ENCODE measurements at places on chromosomes 1 and 21. TPM values are rescaled to one million over a fixed set of nuclear protein-coding genes. Genes with fewer than 3 reads are reported as not detected.
A peak's percentile ranks its signal among the peaks of the same experiment; 100 is the strongest.

- H3K27me3 ChIP-seq = no peaks in the 10 kb centered on the region
- H3K4me1 ChIP-seq = no peaks in the 10 kb centered on the region
- no peaks in the 10 kb centered on the region for H3K36me3 ChIP-seq
- no peak for DNase-seq
Observed at GRCh38 chr1:69510026-69510425, 57.7 kb upstream of the LRRC7 start.

GRCh38 chr1:79657951-79658658 is 651.6 kb upstream of the ADGRL4 start:
- H3K36me3 ChIP-seq = no peaks in the 10 kb centered on the region
- no peak for DNase-seq
- H3K4me3 ChIP-seq = no peak overlapping the region

DNA sequence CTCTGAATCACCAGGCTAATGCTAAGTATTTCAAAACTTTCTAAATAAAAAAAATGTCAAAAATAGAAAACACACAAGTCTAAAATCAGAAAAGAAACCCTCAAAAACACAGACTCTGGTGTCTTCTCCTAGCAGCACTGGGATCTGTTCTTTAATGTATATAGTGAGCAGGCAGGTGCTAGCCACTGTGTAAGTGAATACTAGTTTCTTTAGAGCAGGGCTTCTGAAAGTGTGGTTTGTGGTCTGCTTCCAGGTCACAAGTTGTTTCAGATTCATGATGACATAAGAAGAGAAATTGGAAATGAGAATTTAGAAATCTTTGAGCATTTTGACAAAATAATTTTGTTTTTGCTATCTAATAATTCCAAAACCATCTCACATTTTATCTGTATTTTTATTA is 763.1 kb downstream of the USP25 start:
- H3K4me1 ChIP-seq = peaks cover 69% of the 10 kb centered on the region
- H3K36me3 ChIP-seq = no peaks in the 10 kb centered on the region
- no peaks in the 10 kb centered on the region for H3K27me3 ChIP-seq
- H3K4me3 ChIP-seq = no peak overlapping the region

DNA sequence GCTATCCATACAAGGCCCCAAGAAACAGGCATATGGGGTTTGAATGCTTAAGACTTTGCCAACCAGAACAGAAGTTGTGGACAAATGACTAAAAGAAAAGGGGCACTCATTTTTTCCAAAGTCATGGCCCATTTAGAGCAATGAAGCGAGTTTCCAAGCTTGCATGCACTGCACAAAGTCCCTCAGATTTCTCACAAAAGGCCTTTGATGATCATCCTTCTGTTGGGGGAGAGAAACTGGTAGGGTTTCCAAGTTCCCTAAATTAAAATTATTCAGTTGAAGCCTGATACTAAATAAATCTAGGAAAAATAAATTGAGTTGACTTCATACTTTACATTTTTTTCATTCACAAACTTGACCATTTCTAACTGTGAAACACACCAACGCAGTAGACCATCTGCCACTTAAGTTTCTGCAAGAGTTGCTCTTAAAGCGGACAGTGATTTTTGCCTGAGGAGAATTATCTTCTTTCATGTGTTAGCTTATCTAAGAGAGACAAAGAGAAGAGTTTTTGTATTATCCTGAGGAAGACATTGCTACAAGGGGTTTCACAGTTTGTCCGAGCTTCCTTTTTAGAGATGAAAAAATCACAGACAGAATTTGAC is 139.2 kb downstream of the SEC16B start:
- H3K27me3 ChIP-seq = peaks cover 24% of the 10 kb centered on the region
- H3K27ac ChIP-seq = no peak overlapping the region
- no peak for DNase-seq
- no peak overlapping the region for H3K4me3 ChIP-seq
- no peaks in the 10 kb centered on the region for H3K36me3 ChIP-seq

AUNIP gene
- total RNA-seq = not detected

DNA sequence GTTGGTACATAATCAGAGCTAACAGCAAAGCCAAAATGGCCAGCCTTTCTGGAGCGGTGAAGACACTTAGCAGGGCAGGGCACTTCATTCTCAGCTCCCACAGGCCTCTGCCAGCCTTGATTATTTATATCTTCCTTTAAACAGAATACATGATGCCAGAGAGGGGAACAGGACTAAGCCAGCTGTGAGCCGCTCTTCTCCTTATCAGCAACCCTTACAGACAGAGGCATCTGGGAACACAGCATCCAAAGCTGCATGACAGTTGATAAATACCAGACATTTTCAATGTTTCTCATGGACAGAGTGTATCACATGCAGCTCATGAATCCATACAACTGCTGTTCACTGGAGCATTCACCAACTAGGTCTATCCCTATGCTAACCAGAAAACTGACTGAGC is 29.1 kb downstream of the DNAJC11 start:
- H3K27ac ChIP-seq = peak overlapping the region; percentile 80
- peaks cover 48% of the 10 kb centered on the region for H3K4me1 ChIP-seq
- no peaks in the 10 kb centered on the region for H3K27me3 ChIP-seq
- no peak overlapping the region for H3K4me3 ChIP-seq

- H3K27ac ChIP-seq = peak overlapping the region; percentile 87
- no peaks in the 10 kb centered on the region for H3K27me3 ChIP-seq
- no peaks in the 10 kb centered on the region for H3K36me3 ChIP-seq
- peak overlapping the region; percentile 78 for H3K4me3 ChIP-seq
Observed at GRCh38 chr1:156194300-156194652, 372 bp downstream of the SLC25A44 start.

GBP6 gene
- total RNA-seq = 0.08 TPM

DNA sequence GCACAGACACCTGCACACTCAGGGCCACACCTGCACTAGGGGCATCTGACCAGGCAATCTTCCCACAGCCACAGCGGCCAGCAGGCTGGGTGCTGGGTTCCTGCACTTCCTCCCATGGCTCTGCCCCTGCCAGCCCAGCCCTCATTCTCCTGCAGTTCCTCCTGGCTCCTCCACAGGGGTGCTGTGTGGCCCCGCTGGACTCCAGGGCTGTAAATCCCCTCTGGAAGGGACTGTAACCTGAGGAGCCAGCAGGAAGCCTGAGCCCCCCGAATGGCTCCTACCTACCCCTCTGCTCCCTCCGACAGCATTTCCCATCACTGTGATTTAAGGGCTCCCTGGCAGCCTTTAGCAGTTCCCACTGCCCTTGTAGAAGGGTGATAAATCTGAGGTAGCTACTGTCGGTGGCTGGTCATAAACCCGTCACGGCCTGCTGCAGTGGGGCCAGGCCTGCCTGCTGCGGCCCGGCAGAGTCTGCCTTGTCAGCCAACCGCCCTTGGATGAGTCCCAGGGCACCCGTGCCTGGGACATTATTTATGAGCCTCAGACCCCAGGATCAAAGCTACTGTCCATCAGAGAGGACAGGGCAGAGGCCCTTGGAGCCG is 8.8 kb downstream of the UBL4B start:
- no peak overlapping the region for H3K27ac ChIP-seq
- H3K36me3 ChIP-seq = no peaks in the 10 kb centered on the region
- no peak for DNase-seq
- no peak overlapping the region for H3K4me3 ChIP-seq

DNA sequence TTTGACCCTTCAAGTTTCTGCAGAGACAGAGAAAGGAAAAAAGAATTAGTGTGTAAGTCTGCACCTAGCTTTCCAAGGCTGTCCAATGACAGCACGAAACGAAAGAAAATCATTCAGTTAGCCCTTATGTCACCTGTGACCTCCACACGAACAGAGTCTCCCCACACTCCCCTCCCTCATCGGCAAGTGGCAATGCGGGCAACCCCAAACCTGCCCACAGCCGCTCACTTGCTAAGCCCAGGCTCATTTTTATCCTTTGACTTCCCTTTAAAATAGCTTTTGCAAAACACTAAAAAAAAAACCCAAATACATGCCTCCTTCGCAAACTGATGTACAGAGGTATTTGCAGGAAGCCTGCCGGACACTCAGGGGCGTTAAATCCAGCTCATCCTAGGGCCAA is 10.3 kb downstream of the RCC2 start:
- H3K4me1 ChIP-seq = peaks cover 8% of the 10 kb centered on the region
- H3K27me3 ChIP-seq = no peaks in the 10 kb centered on the region
- no peak overlapping the region for H3K27ac ChIP-seq
- no peak overlapping the region for H3K4me3 ChIP-seq
- peaks cover 45% of the 10 kb centered on the region for H3K36me3 ChIP-seq

DNA sequence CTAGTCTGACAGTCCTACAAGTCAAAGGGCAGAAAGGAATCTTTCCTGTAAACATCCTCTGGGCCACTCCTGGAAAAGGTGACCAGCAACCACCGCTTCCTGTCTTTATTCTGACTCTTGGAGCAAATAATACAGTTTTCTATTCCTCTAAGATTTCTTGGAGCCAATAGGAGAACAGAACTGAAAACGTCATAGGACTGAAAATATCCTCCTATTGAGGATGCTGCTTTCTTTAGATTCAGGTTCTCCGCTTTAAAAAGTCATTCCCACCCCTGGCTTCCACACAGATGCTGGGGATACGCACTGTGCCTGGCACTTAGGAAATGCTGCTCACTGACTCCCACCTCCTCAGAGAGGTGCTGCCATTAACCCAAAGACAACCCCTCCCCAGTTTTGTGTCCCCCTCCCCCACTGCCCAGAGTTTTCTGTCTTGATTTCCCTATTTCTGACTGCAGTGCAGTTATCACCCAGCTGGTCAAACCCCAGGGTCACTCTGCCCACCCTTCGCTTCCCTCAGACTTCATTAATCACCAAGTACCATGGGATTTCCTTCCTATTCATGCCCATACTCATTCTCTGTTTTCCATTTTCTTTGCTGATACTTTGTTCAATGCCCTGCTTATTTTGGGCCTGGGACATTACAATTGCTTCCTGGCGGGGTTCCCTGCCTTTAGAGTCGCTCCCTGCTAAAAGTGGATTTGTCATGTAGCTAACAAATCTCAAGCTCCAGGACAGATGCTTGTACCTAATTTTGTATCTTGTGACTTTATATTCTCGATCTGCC is 82.1 kb upstream of the ARHGAP29 start:
- no peak for DNase-seq
- no peaks in the 10 kb centered on the region for H3K36me3 ChIP-seq
- H3K27me3 ChIP-seq = no peaks in the 10 kb centered on the region
- H3K4me1 ChIP-seq = peaks cover 37% of the 10 kb centered on the region
- H3K4me3 ChIP-seq = no peak overlapping the region

DNA sequence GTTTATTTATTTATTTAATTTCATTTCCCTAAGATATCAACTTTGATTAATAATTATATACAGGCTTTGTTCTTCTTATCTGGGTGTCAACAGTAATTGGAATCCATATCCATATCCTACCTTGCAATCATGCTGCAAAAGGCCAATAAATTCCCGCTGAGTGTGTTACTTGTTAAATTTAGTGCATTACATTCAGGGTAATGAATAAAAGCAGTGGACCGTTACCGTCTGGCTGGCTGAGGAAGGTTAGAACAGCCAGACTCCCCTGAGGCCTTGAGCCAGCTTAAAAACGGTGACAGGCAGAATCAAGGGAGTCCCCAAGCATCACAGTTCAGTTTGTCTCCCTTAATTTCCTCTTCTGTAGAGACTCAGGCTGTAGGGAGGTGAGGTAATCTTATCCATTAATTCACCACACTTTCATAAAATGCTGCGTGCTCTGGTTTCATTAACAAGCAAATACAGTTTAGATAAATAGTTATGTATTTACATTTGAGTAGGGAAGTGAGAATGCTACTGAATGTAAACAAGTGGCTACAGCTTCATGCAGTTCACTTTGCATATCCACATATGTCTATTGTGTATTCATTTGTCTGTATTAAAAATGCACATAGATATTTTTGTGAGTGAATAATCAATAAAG is 888.2 kb upstream of the CXADR start:
- no peak overlapping the region for H3K27ac ChIP-seq
- H3K4me3 ChIP-seq = no peak overlapping the region
- H3K4me1 ChIP-seq = peaks cover 9% of the 10 kb centered on the region

GRCh38 chr1:175220853-175221556 is 28.4 kb upstream of the KIAA0040 start:
- no peaks in the 10 kb centered on the region for H3K36me3 ChIP-seq
- no peak for DNase-seq
- no peak overlapping the region for H3K4me3 ChIP-seq
- H3K27me3 ChIP-seq = no peaks in the 10 kb centered on the region

- DNase-seq = no peak
- H3K36me3 ChIP-seq = no peaks in the 10 kb centered on the region
- H3K27ac ChIP-seq = no peak overlapping the region
- no peak overlapping the region for H3K4me3 ChIP-seq
- no peaks in the 10 kb centered on the region for H3K4me1 ChIP-seq
Observed at GRCh38 chr1:186575348-186575747, 104.9 kb downstream of the PTGS2 start.

DNA sequence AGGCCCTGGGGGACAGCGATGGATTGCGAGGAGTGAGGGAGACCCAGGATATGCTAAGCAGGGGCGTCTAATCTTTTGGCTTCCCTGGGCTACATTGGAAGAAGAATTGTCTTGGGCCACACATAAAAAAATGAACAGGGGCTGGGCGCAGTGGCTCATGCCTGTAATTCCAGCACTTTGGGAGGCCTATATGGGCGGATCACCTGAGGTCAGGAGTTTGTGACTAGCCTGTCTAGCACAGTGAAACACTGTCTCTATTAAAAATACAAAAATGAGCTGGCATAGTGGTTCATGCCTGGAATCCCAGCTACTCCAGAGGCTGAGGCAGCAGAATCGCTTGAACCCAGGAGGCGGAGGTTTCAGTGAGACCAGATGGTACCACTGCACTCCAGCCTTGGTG is 10.8 kb upstream of the PRAMEF12 start:
- H3K4me1 ChIP-seq = no peaks in the 10 kb centered on the region
- H3K36me3 ChIP-seq = no peaks in the 10 kb centered on the region
- H3K27ac ChIP-seq = no peak overlapping the region
- peaks cover 51% of the 10 kb centered on the region for H3K27me3 ChIP-seq

CBS gene
- total RNA-seq = 10.3 TPM

DNA sequence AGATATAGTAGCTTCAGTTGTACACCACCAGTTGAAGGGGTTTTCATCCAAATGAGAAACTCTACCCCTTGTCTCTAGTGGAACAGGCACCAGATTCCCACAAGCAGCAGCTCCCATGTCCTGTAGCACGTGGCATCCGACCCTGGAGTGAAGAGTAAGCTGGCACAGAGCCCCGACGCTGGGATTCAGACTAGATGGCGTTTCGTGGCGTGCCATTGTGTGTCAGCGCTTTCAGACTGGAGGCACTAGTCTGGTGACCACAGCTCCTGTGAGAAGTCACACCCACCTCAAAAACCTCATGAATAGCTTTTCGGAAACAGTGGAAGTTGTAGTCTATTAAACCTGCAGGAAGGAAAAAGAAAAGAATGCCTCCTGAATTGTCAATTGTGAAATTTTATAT is 20.2 kb downstream of the RRAGC start:
- peak; percentile 74 for DNase-seq
- H3K27me3 ChIP-seq = no peaks in the 10 kb centered on the region

FAM78B gene
- total RNA-seq = 4.5 TPM

DNA sequence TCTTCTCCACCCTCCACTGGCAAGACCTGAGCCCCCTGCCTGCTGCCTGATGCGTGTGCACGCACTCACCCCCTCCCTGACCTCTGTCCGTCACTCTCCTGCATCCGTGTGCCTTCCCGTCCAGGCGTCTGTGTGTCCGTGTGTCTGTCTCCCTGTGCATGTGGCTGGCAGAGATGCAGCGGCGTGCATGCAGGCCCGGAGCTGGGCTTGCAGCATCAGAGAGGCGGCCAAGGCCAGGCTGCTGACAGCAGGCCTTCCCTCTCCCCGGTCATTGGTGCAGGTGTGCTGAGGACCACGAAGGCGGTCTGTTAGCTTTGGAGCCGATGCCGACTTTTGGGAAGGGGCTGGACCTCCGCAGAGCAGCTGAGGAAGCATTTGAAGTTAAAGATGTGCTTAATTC is 22.8 kb upstream of the ARHGEF16 start:
- H3K27me3 ChIP-seq = peaks cover 27% of the 10 kb centered on the region
- no peak overlapping the region for H3K4me3 ChIP-seq
- no peak for DNase-seq
- H3K4me1 ChIP-seq = no peaks in the 10 kb centered on the region

MROH9 gene
- not detected for total RNA-seq
